A549 treated with RU486 at 1 μM for 4 hours (cell line): ENCODE measurements at places on chromosomes 2 and 18. TPM values are rescaled to one million over a fixed set of nuclear protein-coding genes. Genes with fewer than 3 reads are reported as not detected.

The SCN3A gene
- total RNA-seq, result 0.02 TPM in 2 of 5 replicates, not detected in the others

The UGT1A5 gene
- total RNA-seq, result not detected in 5 replicates

The DNAJC5G gene
- not detected in 5 replicates for total RNA-seq

The CFAP65 gene
- total RNA-seq, result 0.05 to 0.32 TPM (median 0.16 TPM) in 5 replicates

The EIF2B4 gene
- 52.9 to 65.7 TPM (median 58.5 TPM) in 5 replicates for total RNA-seq

The MC5R gene
- total RNA-seq, result 0.07 TPM in 1 of 5 replicates, not detected in the others

The MC2R gene
- total RNA-seq, result not detected in 5 replicates

The ALK gene
- not detected in 5 replicates for total RNA-seq

The GNLY gene
- not detected in 5 replicates for total RNA-seq

The COLEC12 gene
- 0.02 to 0.05 TPM (median 0.05 TPM) in 3 of 5 replicates, not detected in the others for total RNA-seq

The TUBA4B gene
- total RNA-seq, result 0.18 to 0.69 TPM (median 0.35 TPM) in 5 replicates

The ALPG gene
- total RNA-seq, result 0.08 to 0.30 TPM (median 0.14 TPM) in 5 replicates

The MYO7B gene
- total RNA-seq, result 0.09 to 0.28 TPM (median 0.22 TPM) in 4 of 5 replicates, not detected in the other

The KRTCAP3 gene
- 0.66 to 1.1 TPM (median 0.73 TPM) in 5 replicates for total RNA-seq

The GPR45 gene
- total RNA-seq, result not detected in 5 replicates

The ABCG5 gene
- not detected in 5 replicates for total RNA-seq
